ENCODE measurements at places on chromosomes 13 and 19.

- no peak for DNase-seq
These were observed 9.7 kb upstream of the C19orf12 start for GRCh38 chr19:29724746-29725145.

DNA sequence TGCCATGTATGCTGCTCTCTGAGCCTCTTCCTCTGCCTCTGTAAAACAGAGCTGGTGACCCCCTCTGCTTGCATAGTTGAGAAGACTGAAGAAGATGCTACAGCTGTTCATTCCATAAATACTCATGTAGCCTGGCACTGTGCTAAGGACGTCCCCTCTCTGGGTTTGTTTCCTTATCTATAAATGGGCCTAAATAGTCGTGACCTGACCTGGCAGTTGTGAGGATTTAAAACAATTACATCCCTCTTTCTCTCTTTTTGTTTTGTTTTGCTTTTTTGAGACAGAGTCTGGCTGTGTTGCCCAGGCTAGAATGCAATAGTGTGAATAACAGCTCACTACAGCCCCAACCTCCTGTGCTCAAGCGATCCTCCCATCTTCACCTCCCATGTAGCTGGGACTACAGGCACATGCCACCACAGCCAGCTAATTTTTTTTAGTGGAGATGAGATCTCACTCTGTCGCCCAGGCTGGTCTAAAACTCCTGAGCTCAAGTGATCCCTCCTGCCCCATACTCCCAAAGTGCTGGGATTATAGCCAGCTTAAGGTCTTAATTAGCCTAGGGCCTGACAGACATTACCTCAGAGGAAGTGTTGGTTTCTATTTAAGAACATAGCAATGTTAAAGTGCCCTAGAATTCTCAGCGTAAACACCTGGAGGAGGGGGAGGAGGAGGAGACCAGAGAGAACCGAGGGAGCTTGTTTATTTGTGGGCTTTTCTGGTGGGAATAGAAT lies 4.6 kb downstream of the WDR62 start:
- DNase-seq = no peak

- DNase-seq = no peak
These were observed 254.6 kb downstream of the COG6 start for GRCh38 chr13:39910041-39910440.

DNA sequence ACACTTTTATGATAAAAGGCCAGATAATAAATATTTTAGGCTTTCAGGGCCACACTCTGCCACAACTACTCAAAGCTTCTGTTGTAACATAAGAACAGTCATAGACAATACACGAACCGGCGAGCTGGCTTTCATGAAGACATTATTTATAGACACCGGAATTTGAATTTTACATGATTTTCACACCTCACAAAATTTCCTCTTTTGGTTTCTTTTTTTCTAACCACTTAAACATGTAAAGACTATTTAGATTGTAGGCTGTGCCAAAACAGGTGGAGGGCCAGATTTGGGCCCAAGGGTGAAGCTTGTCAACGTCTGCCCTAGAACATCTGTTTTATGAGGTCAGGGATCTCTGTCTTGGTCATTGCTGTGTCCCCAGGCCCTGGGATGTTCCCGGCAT lies 29.7 kb upstream of the FXYD3 start:
- DNase-seq = no peak

DNA sequence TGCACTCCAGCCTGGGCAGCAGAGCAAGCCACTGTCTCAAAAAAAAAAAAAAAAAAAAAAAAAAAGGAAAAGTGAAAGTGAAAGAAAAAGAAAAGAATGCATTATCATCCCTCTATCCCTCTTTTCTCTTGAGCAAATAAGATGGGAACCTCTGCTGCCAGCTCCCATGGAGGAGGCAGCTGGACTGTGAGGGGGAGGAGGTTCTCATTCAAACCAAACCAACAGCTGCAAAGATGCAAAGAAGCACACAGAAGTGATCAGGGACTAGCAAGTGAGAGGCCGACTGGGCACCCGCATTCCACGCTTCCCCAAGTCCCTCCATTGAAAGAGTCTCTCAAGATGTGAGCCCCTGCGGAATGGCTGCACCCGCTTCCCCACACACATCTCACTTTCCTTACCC lies 63.5 kb downstream of the TSHZ3 start:
- no peak for DNase-seq

DNA sequence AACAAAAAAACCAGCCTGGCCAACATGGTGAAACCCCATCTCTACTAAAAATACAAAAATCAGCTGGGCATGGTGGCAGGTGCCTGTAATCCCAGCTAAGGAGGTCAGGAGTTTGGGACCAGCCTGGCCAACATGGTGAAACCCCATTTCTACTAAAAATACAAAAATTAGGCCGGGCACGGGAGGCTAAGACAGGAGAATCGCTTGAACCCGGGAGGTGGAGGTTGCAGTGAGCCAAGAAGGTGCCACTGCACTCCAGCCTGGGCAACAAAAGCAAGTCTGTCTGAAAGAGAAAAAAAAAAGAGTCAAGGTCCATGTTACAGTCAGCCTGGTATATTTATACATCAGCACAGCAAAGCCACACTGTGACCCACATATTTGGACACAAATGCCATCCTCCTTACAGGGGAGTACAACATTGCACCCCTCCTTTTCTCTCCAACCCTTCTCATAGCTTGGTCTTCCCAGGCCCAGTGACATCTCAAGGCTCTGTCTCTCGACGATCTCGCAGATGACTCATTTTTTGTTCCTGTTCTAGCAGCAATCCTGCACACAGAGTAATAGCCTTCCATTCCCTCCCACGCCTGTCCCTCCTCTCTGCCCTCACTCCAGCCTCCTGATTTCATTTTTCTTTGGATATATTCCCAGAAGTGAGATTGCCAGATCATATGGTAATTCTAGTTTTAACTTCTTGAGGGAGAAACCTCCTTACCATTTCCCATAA lies 21.0 kb upstream of the DPP9 start:
- no peak for DNase-seq
